ENCODE measurements at places on chromosomes 16 and 17.

- DNase-seq: no peak
Measured at GRCh38 chr17:82938873-82939620, 99.2 kb upstream of the ZNF750 start.

DNA sequence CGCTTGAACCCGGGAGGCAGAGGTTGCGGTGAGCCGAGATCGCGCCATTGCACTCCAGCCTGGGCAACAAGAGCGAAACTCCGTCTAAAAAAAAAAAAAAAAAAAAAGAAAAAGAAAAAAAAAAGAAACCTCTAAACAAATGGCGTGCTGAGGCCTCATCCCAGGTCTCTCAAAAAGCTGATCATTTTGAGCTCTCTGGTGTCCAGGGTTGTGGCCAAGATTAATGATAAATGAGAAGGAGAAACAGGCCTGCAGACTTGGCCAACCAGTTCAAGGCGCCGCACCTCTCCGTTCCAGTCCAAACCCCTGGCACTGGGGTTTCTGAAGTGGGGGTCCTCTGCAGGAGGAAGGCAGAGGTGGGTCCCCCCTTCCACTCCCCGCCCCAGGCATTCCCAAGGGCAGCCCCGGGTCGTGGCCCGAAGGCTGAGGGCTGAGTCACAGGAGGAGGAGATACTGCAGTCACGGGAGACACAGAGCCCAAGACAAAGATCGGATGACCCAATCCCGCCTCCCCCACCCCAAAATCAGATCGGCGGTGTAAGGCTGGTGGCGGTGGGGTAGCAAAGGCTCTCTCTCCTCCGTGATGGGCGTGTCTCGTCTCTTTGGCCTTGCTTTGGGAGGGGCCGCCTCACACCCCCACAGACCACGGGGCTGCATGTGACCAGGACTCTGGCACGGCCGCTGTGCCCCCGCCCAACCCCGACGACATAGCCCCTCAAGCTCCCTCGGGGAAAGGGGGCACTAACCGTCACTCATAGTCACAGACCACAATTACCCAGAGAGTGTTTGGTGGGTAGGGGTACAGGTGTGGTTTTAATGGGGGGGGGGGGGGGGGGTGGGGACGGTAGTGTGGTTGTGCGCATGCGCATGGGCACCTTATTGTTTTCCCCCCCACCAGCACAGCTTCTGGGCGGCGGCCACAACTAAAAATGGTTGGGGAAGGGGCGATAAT, 1.1 kb downstream of the VAT1 start:
- peak; percentile 84 for DNase-seq

DNA sequence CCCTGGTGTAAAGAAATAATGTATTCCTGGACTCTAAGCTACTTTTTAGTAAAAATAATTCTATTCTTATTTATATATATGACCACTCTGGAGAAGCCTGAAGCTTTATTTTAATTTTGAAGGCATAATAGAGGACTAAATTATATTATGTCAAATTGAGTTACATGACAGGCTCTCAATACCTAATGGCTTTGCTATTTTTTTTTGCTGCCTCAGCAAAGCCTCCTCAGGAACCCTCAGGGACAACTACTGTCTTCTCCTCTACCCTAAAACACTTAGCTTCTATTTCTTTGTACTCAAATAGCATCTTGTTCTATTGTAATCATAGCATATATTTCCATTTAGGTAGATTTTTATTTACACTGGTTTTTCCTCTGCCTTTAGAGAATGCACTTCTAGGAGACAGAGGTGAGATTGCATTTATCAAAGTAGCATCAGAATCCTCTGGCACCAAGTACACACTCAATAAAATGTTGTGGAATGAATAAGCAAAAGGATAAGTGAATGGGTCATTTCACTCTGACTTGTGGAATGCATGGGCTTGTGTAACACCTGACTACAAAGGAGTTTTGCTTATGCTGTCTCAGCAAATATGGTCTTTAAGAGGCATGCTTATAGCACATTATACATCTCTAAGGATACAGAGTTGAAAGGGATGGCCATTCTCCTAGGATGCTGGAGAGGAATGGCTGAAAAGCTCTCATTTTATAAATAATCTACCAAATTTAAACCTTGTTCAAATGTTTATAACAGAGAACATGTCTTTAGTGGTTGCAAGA, 605.2 kb downstream of the KCNJ2 start:
- DNase-seq: no peak

- peak; percentile 42 for DNase-seq
Measured at GRCh38 chr17:298791-299450, 53.7 kb downstream of the RPH3AL start.

GRCh38 chr17:77217566-77217965, 76.8 kb downstream of the SEC14L1 start:
- DNase-seq: no peak

GRCh38 chr17:1060991-1061390, 64.1 kb downstream of the TIMM22 start:
- DNase-seq: no peak

DNA sequence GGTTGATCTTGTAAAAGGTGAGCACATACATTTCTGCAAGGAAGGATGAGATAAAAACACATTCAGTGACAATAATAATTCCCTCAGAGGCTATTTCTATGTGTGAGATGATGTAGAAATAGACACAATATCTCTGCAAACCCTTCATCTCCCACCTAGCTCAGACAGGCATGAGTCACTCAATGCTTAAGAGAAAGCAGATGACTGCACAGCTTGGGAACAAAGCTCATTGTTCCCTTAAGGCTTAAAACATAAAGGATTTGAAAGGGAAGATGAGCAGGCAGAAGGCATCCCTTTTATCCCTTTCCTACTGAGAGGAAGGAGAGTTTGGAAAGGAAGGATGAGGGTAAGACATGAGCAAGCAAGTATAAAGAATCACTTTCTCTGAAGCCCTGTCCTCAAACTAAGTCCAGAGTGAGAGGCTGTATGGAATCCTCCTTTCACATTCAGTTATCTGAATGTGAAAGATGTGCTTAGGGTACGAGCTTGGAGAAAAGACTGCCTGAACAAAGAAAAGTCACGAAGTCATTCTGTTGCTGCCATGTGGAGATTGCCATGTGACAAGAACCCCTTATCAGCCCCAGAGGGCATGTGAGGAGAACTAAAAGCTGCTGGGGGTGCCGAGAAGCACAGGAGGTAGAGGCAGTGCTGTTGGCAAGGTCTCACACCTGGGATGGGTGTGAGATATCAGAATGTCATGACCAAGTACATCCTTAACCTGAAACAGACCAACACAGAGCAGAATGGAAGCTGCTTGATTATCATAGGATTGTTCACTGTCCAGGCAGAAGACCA, 58.2 kb downstream of the CNTNAP4 start:
- DNase-seq: no peak

DNA sequence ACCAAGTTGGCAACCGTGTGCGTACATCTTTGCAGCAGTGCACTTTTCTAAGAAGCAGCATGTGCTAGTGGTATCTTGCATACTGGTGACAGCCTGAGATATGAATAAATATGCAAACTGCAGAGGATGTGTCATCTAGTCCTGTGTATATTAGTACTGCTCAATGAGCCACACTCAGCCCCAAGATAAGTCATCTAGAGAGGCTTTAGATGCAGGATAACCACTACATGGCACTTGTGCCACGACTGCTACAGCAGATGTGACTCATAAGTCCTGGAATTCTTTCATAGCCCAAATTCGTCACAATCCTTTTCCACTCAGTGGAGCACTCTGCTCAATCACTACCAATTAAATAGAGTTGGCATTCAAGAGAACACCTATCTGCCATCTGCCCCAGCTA, 171.5 kb downstream of the AXIN2 start:
- no peak for DNase-seq

GRCh38 chr16:47284999-47285398, 141.3 kb upstream of the NETO2 start:
- DNase-seq: no peak

- DNase-seq: no peak
Measured at GRCh38 chr16:67447508-67448076, 16.7 kb downstream of the HSD11B2 start.

- no peak for DNase-seq
Measured at GRCh38 chr16:3732171-3732570, 14.8 kb upstream of the TRAP1 start.

DNA sequence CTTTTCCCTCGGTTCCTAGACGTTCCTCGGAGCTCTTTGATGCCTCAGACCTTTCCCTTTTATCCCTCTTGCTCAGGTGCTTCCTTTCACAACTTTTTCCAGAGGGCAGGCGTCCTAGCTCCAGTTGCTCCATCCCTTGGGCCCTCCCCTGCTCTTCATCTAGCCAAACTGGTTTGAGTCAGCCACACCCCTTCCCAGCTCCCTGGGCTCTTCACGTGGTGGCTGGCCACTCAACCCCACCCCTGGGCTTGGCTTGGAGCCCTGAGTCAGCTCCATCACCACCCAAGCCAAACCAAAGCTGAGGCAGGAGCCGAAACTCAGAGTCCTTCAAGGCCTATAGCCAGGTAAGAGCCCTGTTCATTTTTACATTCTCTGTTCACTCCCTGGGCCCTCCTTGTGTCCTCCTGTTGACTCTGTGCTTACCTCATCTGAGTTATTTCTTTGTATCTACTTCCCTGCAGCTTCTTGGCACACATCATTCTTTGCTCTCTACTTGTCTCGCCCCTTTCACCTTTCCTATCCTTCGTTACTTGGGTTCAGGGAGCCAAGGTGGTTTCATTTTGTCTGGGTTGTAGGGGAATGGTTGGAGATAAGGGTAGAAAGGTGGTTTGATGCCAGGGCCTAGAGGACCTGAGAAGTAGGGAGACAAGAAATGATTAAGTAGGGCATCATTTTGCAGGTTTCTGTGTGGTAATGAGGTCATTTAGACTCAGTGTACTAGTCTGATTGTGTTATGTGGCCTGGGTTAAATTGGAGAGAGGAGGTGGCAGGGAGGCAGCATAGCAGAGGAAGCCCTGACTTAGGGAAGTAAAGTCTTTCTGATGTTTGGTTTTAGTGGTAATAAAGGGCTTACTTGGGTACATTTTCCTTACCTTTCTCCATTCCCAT, 7.6 kb upstream of the PHKG2 start:
- peak; percentile 88 for DNase-seq

GRCh38 chr16:77143364-77143763, 47.6 kb upstream of the MON1B start:
- DNase-seq: no peak

GRCh38 chr17:34163646-34164045, 91.4 kb upstream of the CCL2 start:
- no peak for DNase-seq

DNA sequence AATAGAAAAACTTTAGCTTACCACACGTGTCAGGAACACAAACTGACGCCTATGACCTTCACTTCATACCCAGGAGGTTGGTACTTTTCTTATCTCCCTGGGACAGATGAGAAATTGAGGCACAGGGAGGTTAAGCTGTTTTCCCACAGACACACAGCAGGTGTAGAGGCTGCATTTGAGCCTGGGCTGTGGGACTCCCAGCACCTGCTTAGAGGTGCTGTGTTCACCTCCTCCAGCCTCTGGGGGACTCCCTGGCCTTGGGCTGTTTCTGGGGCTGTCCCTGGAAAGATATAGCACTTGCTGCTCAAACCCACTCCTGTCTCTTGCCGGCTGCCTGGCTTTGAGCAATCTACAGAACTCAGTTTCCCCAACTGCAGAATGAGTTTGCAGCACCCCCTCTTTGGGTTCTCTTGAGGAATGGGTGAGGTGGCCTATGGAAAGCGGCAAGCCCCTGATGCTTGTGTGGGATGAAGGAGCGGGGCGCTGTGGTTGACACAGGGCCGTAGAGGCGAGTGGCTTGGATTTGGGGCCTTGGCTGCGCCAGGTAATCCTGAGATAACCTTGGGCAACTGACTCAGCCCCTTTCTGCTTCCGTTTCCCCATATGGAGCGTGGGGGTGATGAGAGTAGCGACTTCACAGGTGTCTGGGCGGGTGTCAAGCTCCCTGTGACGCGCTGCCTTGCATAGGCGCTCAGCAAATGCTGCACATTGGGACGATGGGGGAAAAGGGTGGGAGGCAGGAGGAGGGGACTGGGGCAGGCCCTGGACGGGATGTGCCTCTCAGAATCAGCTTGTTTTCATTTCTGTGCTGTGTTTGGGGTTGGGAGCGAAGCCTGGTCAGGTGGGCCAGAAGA, 104.5 kb upstream of the CIBAR2 start:
- DNase-seq: no peak

- DNase-seq: no peak
Measured at GRCh38 chr17:66799849-66800537, 34.9 kb upstream of the CACNG5 start.
